ENCODE measurements at places on chromosomes 5 and 9. TPM values are rescaled to one million over a fixed set of nuclear protein-coding genes. Genes with fewer than 3 reads are reported as not detected.

- no peak for DNase-seq
Observed at GRCh38 chr5:31137676-31138075, 55.8 kb upstream of the CDH6 start.

- DNase-seq: no peak
Observed at GRCh38 chr9:27545471-27545870, 15.9 kb upstream of the MOB3B start.

GRCh38 chr5:17436350-17436749 is 61.7 kb upstream of the TAF11L2 start:
- peak; percentile 3 for DNase-seq

DNA sequence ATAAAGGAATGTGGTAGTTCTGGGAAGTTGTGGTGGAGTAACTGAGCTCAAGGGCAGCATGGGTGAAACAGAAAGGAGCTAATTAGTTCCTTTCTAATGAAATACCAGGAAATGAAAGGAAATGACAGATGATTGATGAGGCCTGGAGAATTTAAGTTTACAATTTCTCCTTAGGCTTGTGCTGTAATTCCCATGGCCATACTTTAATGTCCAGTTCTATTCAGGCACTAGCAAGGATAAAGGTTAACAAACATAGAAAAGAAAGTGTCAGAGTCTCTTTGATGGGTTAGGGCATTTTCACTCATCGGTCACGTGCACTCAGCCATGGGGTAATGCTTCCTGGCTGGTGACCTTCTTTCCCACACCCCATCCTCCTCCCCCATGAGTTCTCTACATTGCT is 70.3 kb downstream of the CTSL start:
- no peak for DNase-seq

GRCh38 chr9:83625178-83625577 is 2.2 kb downstream of the IDNK start:
- DNase-seq: no peak

DNA sequence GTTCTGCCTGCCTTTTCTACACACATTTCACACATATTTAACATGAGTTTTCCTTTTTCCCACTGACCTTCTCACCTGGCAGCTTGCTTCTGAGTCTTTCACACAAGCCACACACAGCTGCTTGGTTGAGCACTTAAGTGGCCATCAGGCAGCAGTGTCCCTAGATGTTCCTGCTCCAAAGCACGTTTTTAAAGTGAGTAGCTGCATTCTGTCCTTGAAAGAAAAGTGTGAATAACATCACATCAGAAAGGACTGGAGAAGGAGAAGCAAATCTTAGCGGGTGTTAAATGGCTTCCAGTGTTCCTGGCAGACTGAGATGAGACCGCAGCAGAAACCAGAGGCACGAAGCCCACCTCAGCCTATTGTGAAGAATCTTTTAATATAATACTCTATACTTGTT is 209.2 kb upstream of the IRX4 start:
- DNase-seq: no peak

DNA sequence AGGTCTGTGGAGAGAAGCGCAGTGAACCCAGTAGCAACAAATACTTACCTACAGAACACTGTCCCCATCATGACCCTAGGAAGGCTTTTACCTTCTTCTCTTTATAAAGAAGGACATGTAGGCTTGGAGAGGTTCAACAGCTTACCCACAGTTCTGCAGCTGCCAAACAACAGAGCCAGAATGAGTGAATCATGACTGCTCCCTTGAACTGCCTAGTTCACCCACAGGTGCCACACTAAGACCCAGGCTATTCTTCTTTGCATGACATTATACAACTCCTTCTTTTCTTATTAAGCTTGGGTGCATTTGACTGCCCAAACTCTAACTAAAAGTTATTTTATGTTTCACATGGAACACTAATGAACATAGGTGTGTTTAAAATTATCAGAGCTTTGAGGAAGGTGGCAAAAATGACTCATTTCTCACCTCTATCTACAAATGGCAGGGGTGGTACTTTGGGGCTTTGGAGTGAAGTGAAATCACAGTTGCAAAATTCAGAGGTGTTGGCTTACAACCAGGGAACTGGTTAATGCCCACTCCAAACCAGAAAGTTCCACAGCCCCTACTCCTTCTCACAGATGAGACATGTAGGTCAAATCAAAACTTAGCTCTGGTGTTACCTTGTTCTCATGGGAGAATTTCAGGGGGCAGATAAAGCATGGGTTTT is 201.6 kb downstream of the SEMA6A start:
- no peak for DNase-seq

GRCh38 chr5:58598440-58598839 is 15.6 kb downstream of the RAB3C start:
- no peak for DNase-seq

DNA sequence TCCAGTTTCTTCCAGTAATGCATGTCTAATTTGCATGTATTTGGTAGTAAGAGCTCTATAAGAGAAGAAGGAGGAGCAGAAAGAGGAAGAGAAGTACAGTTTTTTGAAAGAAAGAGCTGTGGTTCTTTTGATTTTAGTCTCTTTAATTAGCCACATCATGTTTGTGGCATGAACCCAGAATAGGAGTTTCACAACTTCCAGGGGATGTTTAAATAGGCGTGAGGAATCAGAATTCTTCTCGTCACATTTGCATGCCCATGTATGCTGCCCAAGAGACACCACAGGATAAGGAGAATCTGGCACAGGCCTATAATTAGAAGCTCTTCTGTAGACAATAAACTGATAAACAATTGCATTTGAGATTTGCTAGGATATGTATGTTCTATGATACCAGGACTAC is 78.7 kb downstream of the GAS1 start:
- DNase-seq: no peak

GRCh38 chr5:10320793-10321192 is 13.1 kb upstream of the CMBL start:
- DNase-seq: no peak

DNA sequence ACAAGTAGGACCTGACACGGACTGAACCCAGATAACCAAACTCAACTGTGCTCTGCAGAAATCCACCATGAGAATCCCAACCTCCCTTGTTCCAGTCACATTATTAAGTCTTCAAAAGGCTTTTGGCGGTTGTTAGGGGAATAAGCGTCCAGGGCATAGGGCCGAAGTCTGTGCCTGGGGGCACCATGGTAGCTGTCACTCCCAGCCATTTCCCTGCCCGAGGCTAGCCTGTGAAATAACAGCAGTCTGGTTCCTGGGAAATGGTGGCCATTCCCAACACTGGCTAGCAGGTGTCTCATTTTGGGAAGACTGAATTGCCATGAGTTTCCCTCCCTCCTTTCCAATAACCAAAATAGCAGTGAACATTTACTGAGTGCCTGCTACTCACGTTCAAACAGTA is 122.2 kb downstream of the CRB2 start:
- DNase-seq: no peak

DNA sequence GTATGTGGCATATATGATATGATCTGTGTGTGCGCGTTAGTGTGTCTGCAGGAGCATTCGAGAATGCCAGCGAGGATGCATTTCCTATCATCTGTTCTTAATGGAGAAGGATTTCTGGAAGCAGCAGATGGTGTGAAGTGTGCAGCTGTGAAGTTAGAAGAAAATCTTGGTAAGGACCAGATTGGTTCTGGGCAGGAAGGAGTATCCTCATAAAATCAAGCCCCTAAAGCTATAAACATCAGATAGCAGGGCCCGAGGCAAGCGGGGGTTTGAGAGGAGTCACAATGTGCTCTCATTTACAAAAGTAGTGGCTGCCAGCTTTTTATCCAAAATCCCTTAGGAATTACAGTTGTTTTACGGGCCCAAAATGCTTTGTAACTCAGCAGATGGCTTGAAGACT is 40.0 kb downstream of the DAPK1 start:
- DNase-seq: no peak

- DNase-seq: peak; percentile 97
Observed at GRCh38 chr5:173324115-173325001, 3.9 kb downstream of the STC2 start.

- DNase-seq: peak; percentile 44
Observed at GRCh38 chr5:98769210-98769958, 4.1 kb upstream of the RGMB start.

DNA sequence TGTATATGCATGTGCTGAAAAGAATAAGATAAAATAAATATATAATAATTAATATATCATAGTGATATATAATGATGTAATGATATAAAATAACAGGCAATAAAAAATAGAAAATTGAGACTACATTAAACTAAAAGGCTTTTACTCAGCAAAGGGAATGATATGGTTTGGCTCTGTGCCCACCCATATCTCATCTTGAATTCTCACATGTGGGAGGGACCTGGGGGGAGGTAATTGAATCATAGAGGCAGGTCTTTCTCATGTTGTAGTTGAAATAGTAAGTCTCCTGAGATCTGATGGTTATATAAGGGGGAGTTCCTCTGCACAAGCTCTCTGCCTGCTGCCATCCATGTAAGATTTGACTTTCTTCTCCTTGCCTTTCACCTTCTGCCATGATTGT is 1550.9 kb upstream of the CDH6 start:
- no peak for DNase-seq

DNA sequence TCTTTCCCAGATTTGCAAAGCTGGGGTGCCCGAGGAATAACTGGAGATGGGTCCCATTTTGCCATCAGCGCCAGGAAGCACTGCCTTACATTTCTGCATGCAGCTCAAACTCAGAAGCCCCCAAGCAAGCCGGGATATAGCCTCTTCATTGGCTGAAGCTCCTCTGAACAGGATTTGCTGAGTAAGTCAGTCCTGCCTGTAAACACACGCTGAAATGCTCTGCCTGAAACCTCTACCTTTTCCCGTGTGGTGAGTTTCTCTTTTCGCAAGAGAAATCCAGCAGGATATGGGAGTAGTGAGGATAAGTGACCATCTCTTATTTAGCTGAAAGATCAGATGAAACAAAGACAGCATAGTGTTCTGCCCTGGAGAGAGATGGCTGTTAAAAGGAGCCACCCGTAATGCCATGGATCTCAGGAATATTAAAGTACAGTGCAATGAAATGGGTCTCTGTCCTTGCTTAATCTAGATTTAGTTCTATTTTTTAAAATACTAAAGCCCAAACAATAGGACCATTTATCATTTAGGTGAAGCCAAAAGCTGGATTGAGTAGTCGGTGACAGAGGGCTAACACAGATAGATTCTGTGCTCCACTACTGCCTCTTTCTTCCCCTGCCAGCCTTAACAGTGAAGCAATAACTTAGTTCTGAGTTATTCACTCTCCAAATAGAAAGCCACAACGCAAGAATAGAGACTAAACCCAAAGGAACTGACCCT is 177.5 kb upstream of the PPP2R2B start:
- DNase-seq: peak; percentile 3

DNA sequence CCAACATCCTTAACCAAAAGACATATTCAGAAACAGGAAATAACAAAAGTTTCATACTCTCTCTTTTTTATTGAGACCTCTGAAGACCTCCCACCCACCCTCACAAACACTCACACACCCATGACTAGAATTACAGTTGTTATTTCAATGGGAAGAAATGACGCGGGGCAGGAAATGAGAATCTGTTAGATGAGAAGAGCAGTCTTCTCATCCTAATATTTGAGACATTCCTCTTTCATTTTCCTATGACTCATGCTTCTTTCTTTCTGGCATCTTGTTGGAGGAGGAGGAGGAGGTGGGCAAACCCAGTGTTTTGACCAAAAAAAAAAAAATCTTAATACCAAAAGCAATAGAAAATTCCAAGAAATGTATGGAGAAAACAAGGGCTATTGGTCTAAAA is 179.5 kb upstream of the TARS1 start:
- DNase-seq: peak; percentile 57

- DNase-seq: no peak
Observed at GRCh38 chr5:164370841-164371240, 865.4 kb downstream of the MAT2B start.

DNA sequence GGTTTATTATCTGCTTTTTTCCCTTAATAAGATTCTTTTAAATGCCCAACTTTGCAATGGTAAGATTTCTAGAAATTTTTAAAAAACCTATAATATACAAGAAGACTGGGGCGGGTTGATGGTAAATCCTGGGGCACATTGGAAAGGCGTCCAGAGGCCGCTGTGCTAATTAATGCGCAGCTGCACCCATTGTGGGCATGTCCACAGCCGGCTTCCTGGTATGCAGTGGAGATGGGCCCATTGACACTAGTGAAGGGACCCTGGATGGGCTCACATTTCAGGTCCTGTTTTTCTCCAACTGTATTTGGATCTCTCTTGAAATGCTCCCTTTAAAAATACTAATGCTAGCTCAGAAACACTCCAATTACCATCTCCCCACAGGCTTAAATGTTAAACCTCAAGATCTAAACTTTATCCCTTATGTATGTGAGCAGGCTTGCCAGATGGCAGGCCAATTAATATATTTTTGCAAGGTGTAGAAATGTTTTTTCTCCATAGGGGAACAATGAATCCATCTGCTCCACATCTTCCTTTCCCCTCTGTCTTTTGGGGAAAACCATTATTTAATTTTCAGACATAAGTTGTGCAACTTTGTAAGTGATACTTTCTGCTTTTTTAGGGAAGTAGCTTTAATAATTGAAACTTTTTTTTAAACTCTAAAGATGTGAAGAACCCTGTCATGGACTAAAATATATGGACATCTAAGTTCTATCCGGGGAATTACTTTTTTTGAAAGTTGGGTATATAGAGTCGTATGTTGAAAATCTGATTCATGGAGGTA is 177.3 kb downstream of the CD180 start:
- DNase-seq: no peak

GRCh38 chr9:104073770-104074133 is 20.4 kb upstream of the SMC2 start:
- DNase-seq: no peak

DNA sequence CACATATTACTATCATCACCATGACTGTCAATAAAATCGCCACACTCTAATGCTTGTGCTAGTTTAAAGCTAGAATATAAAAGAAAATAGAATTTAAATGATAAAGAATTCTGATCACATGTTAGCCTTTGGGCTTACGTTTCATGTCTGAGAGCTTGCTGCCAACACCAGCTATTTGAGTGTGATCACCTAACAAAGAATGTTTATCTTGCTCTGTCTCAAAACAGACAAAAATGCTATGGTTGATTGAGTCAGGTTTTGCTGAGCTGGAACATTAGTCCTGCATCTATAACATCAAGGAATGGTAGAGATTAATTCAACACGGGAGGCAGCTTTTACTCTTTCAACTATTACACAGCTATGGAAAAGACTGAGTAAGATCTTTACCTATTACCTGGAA is 50.7 kb downstream of the MSX2 start:
- no peak for DNase-seq

GRCh38 chr5:135372654-135373381 is 26.2 kb downstream of the MACROH2A1 start:
- no peak for DNase-seq

Gene ADAMTS12
- total RNA-seq: 31.7 TPM

Gene TOR4A
- total RNA-seq: under 0.01 TPM

Gene ADGRD2
- not detected for total RNA-seq

Gene FER
- 13.2 TPM for total RNA-seq

Gene ALDOB
- not detected for total RNA-seq

Gene TAF9
- total RNA-seq: 136 TPM

Gene MTMR12
- total RNA-seq: 8.7 TPM

Gene OGN
- not detected for total RNA-seq

Gene LRRC19
- total RNA-seq: not detected

Gene SPATA31C1
- not detected for total RNA-seq

Gene PCDHA5
- not detected for total RNA-seq

Gene TSPAN17
- total RNA-seq: 18.5 TPM

All from RPMI7951 (cell line).